ENCODE measurements at places on chromosomes 2 and 18.

GRCh38 chr2:173404841-173405750 lies 50.4 kb downstream of the CDCA7 start:
- DNase-seq = no peak

GRCh38 chr2:101850450-101850849 lies 141.3 kb upstream of the IL1R2 start:
- DNase-seq = no peak

GRCh38 chr2:128787616-128788015 lies 468.9 kb upstream of the HS6ST1 start:
- DNase-seq = no peak

- no peak for DNase-seq
Observed at GRCh38 chr18:72160510-72161445, 383.4 kb downstream of the CBLN2 start.

- no peak for DNase-seq
Observed at GRCh38 chr2:11745613-11746375, 638 bp upstream of the LPIN1 start.

GRCh38 chr2:132621131-132621875 lies 48.7 kb downstream of the LYPD1 start:
- DNase-seq = no peak
